ENCODE measurements at places on chromosomes 7 and 10.

GRCh38 chr10:34666008-34666704, 148.9 kb downstream of the PARD3 start:
- DNase-seq: no peak

DNA sequence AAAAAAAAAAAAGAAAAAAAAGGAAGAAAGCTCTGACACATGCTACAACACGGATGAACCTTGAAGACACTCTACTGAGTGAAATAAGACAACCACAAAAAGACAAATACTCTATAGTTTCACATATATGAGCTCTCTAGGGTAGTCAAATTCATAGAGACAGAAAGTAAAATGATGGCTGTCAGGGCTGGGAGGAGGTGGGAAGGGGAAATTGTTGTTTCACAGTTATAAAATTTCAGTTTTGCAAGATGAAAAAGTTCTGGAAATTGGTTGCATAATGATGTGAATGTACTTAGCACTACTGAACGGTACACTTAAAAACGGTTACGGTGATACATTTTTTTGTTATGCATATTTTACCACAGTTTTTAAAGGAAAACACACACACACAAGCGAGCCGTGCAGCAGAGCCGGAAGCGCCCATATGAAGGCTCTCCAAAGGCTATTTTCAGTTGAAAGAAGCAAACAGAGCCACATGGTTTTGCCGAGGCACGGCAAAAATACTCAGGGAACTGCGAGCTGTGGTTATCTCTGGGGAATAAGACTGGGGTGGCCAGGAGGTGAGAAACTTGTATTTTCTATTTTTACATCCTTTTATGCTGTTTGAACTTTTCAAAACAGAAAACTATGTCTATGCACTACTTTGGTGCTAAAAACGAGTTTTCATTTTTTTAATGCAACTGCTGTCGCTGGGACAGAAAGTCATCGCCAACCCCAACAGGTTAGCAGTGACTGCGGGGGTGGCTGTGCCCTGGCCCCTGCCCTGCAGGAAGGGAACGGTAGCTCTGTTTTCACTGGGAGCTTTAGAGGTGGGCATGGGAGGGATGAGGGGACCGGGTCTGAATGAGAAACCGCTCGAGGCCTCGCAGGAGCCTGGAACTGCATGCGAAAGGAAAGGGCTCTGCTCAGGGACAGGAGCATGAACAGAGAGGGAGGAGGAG, 132.9 kb downstream of the OAT start:
- no peak for DNase-seq

- no peak for DNase-seq
Observed at GRCh38 chr7:109284943-109285342, 715.3 kb downstream of the DNAJB9 start.

- DNase-seq: no peak
Observed at GRCh38 chr10:71880425-71881306, 29.6 kb upstream of the PSAP start.

Measured in T-helper 22 cell (primary cell).